Occipital lobe (tissue), 3 donors: ENCODE measurements at places on chromosomes 12 and 14. TPM values are rescaled to one million over a fixed set of nuclear protein-coding genes. Genes with fewer than 3 reads are reported as not detected.

APOF gene
- total RNA-seq, result not detected

GRCh38 chr12:75784591-75784990 lies 247.0 kb downstream of the PHLDA1 start:
- DNase-seq, result peak; percentile 25

CCDC184 gene
- total RNA-seq, result 17.0 TPM

- no peak for DNase-seq
Measured at GRCh38 chr14:106395456-106396050, 869.2 kb downstream of the TMEM121 start.

DNA sequence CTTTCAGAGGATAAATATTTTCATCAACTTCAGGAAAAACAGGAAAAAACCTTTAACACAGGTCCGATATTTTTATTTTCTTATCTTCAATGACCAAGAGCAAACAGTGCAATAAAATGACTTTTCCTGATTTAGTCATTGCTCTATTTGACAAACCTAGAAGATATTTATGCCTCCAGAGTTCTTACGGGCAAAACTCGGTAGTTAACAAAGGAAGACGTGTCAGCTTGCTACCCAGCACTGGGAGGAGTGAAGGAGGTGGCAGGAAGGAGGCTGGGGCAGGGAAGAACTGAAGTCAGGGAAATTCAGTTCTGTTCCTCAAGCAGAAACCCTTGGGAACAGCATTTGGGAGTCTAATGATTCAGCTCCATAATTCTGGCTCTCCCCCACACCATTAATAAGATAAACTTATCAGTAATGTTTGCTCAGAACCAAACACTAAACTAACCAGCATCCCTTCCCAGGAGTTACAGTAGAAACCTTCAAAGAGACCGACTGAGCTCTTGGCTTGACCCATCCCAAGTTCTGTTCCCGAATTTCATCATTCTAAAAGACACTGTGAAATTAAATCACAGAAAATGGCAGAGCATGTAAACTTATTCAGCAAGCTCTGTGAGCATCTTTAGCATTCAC lies 163.3 kb downstream of the APAF1 start:
- DNase-seq, result no peak

DNA sequence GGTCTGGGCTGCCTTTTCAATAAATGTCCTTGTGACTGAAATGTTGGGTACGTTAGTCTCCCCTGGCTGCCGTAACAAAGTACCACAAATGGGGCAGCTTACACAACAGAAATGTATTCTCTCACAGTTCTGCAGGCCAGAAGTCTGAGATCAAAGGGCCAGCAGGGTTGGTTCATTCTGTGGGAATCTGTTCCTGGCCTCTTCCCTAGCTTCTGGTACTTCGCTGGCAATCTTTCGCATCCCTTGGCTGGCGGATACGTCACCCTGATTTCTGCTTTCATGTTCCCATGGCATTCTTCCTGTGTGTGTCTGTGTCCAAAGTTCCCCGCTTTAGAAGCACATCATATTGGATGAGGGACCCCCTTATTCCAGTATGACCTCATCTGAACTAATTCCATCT lies 95.8 kb upstream of the NCOR2 start:
- DNase-seq, result no peak

DNA sequence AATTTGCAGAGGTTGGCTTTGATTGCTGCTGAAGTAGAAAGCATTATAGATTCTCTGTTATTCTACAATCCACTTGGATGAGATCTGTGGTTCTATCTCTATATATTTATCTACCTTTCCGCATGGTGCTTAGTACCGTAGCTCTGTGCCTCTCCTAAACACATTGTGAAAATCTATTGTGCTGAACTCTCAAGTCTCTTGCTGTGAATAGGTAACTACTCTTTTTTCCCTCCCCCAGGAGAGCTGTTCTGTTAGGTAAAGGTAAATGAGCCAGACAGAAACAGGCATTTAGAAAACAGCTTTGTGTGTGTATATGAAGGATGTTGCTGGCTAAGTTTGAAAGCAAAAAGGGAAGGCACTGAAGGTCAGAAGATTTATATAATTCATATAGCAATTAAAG lies 112.6 kb downstream of the BRMS1L start:
- no peak for DNase-seq

- DNase-seq, result no peak
Measured at GRCh38 chr14:64696355-64696857, 7.8 kb upstream of the PLEKHG3 start.
